Activated CD4-positive, alpha-beta memory T cell treated with anti-CD3 and anti-CD28 coated beads for 36 hours (primary cell): ENCODE measurements at places on chromosomes 12 and 14.

DNA sequence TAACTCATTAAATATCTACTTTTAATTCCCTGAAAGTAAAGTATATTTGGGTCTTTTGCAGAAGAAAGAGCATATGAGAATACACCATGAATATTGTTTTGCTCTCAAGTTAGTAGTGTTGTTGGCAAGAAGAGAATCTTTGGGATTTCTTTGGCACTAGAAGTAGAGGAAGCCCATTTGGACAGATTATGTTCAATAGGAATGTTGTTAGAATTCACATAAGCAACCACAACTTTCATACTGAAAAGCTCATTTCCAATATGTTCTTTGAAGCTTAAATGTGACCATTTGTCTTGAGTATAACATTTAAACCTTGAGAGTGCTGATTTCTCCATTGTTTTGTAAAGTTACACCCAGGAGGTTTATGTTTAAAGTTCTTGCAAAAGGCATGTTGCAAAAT, 37.6 kb downstream of the PLEKHG7 start:
- no peak for DNase-seq

DNA sequence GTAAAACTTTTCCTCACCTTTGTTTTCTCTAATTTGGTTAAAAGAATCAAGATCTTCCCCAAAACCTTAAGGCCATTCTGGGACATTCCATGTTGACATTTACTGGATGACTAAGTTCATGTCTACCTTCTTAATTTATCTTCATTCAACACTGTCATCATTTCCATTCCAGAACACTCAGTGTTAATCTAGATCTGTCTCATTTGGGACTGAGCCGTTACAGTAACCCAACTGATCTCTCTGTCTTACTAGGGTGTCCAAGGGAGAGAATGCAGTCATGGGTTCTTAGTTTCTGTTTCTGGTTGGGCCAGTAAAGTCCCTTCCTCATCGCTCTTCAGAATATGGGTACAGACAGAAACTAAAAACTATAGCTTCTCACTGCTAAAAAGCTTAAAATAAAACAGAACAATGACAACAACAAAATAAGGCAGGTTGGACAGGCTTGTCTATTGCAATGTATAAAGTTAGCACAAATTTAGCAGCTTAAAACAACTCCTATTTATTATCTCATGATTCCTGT, 144.8 kb downstream of the ASCL1 start:
- no peak for DNase-seq

DNA sequence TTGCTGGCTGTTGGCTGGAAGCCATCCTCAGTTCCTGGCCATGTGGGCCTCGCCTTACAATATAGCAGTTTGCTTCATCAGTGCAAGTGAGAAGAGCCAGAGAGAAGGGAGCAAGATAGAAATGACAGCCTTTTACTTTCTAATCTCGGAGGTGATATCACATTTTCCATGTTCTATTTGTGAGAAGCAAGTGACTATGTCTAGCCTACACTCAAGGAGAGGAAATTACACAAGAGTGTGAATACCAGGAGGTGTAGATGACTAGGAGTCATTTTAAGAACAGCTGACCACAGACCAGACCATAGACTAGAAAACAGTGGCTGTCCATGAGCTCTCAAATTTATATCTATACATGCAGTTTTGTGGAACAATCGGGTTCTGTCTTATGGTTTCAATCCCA, 163.0 kb upstream of the NRXN3 start:
- DNase-seq: no peak

DNA sequence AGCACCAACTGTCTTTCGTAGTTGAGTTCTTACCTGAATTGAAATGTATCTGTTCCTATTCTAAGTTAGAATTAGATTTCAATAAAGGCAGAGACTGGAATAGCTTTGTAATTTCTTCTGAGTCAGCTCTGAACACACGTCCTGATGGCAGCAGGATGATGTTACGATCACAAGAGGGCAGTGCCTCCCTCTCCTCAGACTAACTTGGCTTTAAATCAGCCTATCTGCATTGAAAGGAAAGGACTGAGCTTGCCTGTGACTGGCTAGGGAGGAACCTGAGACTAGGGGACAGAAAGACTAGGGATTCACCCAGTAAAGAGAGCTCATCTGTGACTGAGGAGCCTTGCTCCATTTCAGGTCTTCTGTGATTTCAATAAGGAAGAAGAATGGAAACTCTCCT, 323.7 kb upstream of the OR4E1 start:
- DNase-seq: peak; percentile 54

DNA sequence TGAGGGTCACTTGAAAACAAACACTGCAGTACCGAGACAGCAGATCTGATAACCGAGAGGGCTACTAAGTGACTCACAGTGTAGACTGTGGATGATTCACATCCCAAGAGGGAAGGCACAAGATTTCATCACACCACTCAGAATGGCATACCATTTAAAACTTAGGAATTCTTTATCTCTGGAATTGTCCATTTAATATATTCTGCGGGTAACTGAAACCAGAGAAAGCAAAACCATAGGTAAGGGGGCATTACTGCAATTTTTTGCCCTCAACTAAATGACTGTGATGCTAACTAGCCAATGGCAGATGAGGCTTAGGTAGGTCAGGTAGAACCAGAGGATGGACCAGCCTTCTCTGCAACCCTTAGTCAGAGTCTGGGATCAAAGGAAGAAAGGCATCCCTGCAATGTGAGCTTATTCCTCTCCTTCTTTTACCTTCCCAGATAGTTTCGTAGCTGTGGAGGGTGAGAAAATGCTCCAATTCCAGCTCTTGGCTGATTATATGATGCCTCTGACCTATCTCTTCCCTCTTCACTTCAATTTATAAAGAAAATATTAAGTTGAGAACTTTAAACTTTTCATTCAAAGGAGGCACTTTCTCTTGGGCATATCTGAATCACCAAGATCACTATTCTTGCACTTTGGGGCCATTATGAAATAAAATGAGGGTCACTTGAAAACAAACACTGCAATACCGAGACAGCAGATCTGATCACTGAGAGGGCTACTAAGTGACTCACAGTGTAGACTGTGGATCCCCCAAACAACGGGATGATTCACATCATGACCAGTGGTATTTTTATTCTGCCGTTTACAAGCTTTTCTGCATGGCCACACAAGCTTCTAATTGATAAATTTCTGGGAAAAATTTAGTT, 6.8 kb downstream of the ART4 start:
- no peak for DNase-seq

- DNase-seq: no peak
Observed at GRCh38 chr14:97106609-97107008, 309.4 kb downstream of the VRK1 start.

GRCh38 chr14:51448831-51449670, 202.7 kb upstream of the FRMD6 start:
- DNase-seq: no peak

DNA sequence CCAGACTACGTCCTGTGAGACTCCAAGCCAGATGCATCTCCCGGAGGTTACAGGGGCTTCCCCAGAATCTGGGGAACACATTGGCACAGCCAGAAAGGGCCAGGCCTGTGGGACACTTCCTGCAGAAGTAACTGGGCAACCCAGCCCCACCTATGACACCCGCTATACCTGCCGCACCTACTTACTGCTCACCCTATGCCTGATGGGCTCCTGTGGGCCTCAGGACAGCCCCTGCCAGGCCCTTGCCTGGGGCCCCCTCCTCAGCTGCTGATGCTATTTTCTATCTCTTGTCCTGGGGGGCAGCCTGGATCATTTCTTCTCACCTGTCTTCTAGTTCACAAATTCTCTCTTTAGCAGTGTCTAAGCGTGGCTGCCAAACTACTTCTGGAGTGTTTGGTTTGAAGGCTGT, 28.7 kb downstream of the JAG2 start:
- no peak for DNase-seq

GRCh38 chr14:91606851-91607250, 96.7 kb upstream of the PPP4R3A start:
- DNase-seq: no peak

GRCh38 chr12:97142737-97143410, 235.8 kb downstream of the NEDD1 start:
- DNase-seq: no peak

GRCh38 chr14:59213368-59214315, 25.2 kb downstream of the DAAM1 start:
- no peak for DNase-seq

DNA sequence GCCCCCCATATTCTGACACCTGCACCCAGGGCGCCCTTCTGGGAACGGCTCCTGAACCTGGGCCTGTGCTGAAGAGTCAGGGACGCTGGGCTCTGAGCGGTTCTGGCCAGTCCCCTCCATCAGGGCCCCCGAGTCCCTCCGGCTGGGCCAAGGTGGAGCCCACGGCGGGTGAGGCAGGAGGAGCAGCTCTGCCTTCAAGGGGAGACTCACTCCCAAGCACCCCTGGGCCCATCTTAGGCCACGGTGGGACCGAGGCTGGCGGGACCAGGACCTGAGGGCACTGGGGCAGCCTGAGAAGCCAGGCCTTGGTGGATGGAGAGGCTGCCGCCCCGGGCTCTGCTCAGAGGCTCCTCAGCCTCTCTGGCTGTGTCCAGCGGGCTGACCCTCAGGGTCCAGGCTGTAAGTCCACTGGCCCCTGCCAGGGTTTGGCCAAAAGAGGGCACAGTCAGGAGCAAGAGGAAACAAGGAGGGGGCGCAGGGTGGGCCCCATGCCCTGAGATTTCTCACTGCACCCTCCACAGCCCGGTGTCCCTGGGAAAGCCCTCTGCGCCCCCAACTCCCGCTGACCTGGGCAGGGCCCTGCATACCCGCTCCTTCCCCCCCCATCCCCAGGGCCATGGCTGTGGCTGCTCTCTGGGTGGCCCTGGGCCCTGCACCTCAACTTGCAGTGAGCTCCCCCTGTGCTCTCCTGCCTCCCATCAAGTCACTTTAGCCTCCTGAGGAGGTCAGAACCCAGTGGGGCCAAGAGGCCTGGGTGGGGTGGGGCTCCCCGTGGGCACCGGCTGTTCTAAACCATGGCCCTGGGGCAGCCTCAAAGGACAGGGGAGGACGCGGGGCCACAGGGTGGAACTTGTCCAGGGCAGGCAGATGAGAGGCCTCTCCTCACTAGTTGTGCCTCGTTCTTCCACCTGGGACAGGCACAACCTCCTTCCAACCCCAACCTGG, 266.4 kb upstream of the SFSWAP start:
- no peak for DNase-seq

- DNase-seq: no peak
Observed at GRCh38 chr12:116006141-116006540, 271.4 kb downstream of the MED13L start.

GRCh38 chr14:31484754-31485153, 3.1 kb downstream of the GPR33 start:
- no peak for DNase-seq

DNA sequence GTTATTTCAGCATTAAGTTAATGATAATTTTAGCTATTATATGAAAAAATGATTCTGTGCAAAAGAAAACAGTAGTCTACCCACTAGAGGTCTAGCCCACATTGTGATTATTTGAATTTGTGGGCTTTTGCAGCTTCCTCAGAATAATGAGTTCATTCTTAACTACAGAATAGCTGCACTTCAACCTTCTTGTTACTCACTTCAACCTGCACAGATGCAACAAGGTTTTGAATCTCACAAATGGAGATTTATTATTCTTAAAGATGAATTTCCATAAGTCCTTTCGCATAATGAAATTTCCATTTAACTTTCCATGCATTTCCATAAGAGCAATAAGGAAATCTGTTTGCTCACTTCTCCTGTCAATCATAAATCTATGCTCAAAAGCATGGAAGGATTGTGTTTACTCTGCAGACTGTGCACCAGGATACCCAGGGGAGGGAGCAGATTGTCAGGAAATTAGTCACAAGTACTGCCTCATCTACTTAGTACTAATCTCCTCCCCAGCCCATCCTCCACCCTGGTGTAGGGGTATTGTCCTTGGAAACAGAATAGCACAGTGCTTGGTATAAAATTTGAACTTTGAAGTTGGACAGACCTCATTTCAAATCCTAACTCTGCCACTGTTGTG, 24.1 kb downstream of the PTGER2 start:
- peak; percentile 20 for DNase-seq

- DNase-seq: no peak
Observed at GRCh38 chr14:26794731-26795130, 196.9 kb upstream of the NOVA1 start.

DNA sequence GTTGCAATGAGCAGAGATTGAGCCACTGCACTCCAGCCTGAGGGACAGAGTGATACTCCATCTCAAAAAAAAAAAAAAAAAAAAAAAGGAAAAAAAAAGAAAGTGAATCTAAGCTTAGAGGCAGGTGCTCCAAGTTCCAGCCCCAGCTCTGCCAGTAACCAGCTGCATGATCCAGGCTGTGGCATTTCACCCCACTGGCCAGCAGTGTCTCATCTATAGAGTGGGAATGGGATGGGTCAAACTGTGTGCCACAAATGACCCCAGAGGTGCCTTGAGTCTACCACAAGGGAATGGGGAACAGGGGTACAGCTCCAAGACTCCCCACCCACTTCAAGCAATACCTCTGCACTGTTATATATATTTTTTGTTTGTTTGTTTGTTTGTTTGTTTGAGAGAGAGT, 5.0 kb downstream of the PLEKHD1 start:
- DNase-seq: no peak

DNA sequence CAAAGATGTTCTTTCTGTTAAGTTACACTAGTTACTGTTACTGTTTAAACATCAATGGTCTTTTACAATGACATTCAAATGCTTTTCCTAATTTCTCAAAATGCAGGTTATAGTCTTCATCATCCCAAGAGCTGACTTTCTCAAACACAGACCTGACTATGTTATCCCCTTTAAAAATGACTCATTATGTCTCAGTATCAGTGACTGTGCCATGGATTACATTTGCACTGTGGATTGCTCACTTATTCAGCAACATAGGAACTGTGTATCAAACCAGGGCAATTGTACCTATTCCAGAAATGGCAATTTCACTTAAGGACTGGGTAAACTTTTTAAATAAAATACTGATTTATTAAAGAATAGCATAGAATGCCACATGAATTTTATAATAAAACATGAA, 630.2 kb upstream of the NOVA1 start:
- DNase-seq: no peak

GRCh38 chr12:55822228-55822627, 4.4 kb downstream of the ORMDL2 start:
- DNase-seq: no peak

DNA sequence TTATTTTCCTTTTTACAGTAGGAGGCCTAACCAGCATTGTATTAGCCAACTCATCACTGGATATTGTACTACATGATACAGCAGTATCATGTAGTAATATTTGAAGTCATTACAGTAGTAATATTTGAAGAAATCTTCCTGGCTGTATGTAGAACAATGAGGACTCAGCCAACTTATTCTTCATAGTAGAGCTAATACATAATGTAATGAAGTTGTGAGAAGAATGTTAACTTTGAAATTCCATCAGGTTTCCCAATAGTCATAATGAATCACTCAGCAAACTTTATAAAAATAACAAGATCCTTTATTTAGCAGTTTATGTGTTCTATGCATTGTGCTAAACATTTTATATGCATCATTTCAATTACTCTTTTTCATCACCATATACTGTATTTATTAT, 61.8 kb downstream of the LRRK2 start:
- DNase-seq: no peak

DNA sequence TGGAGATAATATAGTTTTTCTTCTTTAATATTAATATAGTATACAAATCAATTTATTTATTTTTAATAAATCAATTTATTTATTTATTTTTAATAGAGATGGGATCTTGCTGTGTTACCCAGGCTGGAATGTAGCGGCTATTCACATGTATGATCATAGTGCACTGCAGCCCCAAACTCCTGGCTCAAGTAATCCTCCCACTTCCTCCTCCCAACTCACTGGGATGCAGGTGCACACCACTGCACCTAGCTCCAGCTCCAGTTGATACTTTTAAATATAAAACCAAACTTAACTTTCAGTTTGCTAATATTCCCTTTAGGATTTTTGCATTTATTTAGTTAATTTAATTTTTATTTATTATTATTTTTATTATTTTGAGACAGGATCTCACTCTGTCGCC, 8.6 kb downstream of the GOLGA5 start:
- no peak for DNase-seq
